ENCODE measurements at places on chromosomes 4 and X.
A peak's percentile ranks its signal among the peaks of the same experiment; 100 is the strongest.

DNA sequence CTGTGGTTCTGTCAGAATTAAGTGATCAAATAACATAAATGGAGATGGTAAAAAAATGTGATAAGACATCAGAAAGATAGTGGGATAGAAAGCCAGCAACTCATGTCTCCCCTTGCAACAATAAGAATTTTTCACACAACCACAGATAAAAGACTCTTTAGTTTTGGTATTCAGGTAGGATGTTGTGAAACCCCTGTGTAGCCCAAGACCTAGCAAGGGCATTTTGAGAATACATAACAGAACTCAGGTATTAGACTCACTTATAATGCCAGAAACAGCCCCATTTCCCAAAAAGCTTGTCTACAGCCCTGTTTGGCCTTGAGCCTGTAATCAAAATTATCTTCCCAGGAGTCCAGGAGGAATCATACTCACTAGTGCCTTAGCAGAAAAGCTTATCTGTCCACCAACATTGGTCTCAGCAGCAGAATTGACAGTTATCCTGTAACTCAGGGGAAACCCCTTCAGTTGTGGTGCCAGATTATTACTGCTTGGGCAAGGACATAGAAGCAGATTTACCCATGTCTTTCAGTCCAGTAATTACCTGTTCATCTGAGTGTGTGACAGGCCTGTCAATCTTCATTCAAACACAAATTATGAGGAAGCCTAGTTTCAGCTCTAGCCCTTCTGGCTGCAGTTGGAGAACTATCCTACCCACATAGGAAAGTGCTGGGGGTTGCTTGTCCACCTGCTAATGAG is 41.0 kb upstream of the UGT2B17 start:
- DNase-seq: no peak

DNA sequence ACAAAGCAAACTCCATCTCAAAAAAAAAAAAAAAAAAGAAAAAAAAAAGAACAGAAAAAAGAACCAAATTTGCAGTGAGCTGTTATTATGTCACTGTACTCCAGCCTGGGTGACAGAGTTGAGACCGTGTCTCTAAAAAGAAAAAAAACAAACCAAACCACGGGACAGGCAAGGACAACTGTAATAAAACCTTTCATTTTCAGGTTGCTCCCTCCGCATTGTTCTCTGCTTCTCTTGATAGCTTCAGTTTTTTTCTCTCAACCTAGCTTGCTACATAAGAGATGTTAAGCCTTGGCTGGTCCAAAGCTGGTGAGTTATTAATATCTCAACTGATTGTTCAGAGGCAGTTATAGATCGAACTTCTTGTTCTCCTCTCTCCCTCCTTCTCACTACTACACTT is 23.1 kb upstream of the ELF2 start:
- DNase-seq: no peak

- DNase-seq: no peak
Measured at GRCh38 chr4:38209654-38210053, 249.5 kb downstream of the PTTG2 start.

DNA sequence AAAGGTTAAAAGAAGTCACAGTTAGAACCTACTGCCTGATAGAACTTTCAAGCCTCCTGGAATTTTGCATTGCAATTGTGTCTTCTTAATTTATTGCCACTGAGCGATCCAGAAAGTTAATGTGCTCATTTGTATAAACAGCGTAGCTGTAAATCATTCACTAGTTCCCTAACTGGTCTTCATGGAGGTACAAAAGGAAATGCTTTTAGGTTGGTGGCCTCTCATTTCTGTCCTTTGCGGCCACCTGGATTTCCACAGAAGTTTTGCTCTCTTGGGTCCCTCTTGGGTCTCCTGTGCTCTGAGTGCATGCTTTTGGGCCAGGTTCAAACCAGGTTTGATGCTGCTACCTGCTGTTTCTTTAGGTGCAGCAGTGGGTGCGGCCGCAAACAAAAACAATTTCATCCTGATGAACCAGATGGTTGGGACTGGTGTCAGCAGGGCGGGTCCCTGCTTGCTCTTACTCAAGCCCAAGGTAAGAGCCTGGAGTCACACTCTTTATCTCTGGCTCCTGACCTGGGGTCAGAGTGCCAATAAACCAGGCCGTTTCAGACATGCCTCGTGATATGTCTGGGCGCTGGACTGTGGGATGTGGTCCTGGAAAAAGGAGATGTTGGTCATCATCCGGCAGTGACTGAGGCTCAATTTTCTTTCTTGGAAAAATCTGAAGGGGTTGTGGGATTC is 270.1 kb downstream of the PTTG2 start:
- no peak for DNase-seq

GRCh38 chr4:26369581-26369980 is 48.8 kb downstream of the RBPJ start:
- no peak for DNase-seq

- DNase-seq: peak; percentile 58
Measured at GRCh38 chrX:48972220-48973164, 848 bp upstream of the KCND1 start.

DNA sequence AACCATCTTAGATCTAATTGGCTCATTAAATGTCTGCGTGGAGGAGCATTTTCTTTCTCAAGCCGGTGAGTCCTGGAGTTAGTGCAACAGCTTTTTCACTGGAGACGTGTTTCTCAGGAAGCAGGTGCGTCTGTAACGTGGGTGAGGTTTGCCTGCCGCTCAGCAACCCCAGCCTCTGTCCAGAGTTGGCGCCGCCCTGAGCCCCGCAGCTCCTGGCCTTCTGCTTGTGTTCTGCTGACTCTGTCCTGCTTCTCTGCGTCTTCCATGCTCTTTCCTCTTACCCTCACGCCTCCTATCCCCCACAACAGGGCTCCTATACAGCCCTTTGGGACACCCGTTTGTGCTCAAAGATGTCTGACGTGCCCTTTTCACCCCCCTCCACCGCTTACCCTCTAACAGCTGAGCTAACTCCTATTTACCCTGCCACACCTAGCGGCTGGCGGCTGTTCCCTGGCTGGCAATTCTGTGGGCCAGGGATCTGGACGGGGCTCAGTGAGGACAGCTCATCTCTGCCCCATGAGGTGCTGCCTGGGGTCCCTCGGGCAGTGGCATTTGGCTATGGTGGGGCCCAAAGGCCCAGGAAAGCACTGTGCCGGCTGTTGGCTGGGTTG is 18.8 kb downstream of the DOK7 start:
- DNase-seq: no peak

DNA sequence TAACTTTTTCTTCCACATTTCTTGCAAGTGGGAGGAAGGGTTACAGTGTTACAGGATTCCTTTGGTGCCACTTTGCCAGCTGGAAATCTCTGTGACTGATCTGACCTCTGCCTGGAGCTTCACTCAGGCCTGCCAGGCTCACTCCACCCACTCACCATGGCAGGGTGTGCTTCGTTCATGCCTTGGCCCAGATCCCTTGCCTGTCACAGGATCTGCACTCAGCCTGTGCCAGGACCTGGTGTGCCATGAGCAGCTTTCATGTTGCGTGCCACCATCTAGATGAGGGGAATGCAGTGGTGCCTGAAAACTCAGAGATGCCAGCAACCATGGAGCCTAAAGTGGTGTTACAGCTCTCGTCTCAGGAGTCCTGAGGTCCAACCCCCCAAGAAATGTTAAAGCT is 2596.4 kb downstream of the PCDH7 start:
- DNase-seq: no peak

- peak; percentile 92 for DNase-seq
Measured at GRCh38 chrX:48897157-48897624, 377 bp downstream of the TIMM17B start.

- no peak for DNase-seq
Measured at GRCh38 chr4:82357640-82358039, 16.2 kb downstream of the HNRNPD start.

- DNase-seq: no peak
Measured at GRCh38 chr4:26065833-26066232, 151.8 kb downstream of the SMIM20 start.

Data from neural progenitor cell (in vitro differentiated cells).